ENCODE measurements at places on chromosomes 7 and 10.

GRCh38 chr10:95133997-95134396 lies 60.0 kb upstream of the ACSM6 start:
- no peak for DNase-seq

DNA sequence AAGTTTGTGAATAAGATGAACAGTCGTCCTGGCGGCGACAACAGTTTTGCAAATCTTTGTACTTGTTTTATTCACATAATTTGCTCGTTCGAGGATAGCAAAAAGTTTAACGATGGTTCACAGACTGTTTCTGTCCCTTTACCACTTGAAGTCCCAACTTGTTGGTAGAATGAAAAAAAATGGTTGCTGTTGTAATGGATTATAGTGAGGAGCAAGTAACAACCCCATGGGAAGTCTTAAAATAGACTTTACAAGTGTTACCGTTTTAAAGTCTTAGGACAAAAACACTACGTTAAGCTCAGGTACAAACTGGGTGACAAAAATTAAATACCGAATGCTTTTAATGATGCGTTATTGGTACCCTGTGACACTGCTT lies 589 bp downstream of the LSM8 start:
- DNase-seq, result no peak

DNA sequence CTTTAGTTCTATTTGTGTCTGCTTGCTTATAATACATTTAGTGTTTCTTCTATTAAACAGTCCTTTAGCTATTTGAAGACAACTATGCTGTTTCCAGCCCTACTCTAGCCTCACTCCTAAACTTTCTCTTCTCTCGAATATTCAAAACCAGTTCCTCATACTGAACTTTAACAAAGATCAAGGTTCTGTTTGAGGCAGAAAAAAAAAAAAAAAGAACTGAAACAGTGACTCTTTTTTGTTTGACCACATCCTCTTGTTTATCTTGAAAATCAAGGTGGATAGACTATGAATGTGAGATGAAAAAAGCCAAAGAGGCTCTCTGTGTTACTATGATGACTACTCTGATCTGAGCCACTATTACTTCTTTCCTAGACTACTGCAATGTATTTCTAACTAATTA lies 154.3 kb downstream of the ZNF365 start:
- DNase-seq, result no peak

DNA sequence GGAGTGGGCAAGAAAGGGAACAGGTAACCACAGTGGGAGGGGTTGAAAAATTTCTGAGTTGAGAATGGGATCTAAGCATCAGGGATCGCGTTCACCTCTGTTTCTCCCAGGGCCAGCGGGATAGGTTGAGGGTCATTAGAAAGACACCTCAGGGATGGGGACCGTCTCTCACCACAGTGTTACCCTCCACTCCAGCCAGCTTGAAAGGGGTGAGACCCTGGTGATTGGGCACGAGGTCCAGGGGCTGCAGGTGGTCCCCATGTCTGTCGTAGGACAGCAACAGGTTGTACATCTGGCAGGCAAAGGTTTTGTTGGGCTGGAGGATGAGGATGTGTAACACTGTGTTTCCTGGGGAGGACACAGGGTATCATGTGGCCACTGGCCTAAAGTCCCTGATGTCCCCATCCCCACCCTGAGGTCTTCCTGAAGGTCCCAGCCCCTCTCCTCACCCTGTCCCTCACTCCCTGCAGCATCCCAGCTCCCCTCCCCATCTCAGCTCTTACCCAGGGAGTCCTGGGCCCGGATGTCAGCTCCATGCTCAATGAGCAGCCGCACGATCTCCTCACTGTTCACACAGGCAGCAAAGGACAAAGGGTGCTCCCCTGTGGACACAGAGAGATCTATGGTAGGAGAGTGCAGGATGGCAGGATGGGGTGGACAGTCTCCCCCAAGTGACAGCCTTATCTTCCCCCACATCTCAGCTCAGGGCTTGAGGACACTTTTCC lies 9.1 kb downstream of the TRPV6 start:
- no peak for DNase-seq

GRCh38 chr7:98281757-98282606 lies 496 bp downstream of the BRI3 start:
- DNase-seq, result peak; percentile 59

Data from nucleus accumbens (tissue), 56 donors.